ENCODE measurements at places on chromosomes 16 and 17.
A peak's percentile ranks its signal among the peaks of the same experiment; 100 is the strongest.

DNA sequence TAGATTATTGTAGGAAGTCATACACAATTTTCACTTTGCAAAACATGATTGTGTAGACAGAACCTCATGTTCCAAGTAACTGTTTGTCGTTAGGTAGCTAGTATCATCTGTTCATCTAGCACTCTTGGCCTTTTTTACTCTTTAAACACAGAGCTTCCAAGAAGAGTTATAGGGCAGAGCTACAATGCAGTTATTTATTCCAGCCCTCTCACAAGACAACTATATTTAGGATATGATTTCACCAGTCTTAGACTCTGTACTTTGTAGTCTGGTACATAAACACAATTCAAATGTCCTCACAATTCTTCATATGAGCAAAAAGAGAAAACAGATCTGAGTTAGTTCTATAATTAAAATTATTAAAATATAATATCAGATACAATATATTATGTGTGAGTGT, 37.9 kb downstream of the KCNJ2 start:
- DNase-seq, result no peak

GRCh38 chr17:16463358-16464302, 28.4 kb downstream of the LRRC75A start:
- no peak for DNase-seq

GRCh38 chr17:28081467-28081866, 39.0 kb downstream of the NLK start:
- DNase-seq, result no peak

GRCh38 chr17:72373910-72374741, 253.3 kb downstream of the SOX9 start:
- DNase-seq, result no peak

- no peak for DNase-seq
These were observed 72.3 kb downstream of the CYTH1 start for GRCh38 chr17:78709751-78710181.

DNA sequence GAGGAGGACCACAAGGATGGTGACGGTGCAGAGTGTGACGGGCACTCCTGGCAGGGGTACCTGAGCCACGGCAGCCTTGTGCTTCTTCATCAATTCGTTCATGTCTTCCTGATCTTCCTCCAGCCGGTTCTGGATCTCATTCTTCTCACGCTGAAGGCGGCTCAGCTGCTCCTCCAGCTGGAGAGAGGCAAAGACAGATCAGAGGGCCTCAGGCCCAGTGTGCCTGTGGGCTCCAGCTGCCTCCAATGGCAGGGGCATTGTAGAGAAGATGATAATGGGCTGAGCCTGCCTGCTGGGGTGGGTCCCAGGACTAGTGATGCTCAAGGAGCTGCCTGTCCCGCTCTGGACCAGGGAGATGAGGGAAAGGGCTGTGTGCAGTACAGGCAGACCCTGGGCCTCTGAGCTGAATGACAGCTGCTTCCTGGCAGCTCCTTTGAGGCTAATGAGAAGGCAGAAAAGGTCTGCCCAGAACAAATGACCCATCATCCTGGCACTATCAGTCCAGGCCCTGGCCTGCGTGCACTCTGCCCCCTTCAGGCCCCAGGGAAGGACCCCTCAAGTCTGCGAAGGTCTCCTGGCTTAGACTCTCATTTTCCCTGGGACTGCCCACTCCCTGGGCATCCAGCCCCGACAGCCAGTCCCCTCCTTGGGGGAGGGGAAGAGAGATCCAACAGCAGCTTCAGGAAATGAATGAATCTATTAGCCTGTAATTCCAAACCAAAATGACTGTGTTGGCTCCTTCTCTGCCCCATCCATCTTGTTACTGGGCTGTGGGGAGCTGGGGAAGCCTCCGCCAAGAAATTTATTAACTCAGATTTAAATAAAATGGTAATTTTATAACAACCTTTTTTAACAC, 48.0 kb downstream of the PIPOX start:
- no peak for DNase-seq

- peak; percentile 63 for DNase-seq
These were observed 13.1 kb upstream of the PRR35 start for GRCh38 chr16:546909-547770.

GRCh38 chr17:16477255-16477654, 14.7 kb downstream of the LRRC75A start:
- DNase-seq, result no peak

DNA sequence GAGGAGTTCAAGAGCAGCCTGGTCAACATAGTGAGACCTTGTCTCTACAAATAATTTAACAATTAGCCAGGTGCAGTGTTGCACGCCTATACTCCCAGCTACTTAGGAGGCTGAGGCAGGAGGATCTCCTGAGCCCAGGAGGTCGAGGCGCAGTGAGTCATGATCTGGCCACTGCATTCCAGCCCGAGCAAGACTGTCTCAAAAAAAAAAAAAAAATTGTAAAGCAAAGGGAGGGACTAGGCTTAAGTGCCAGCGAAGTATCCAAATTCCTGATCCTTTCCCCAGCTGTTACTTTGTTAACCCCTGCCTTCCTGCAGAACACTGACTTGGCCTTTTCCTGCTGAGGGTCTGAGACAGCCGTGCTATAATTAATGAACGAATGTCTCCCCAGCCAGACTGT, 2.7 kb downstream of the GDPD3 start:
- no peak for DNase-seq
